ENCODE measurements at places on chromosomes 3 and 15.

GRCh38 chr15:90936823-90937222 lies 1.7 kb downstream of the UNC45A start:
- DNase-seq, result no peak

- DNase-seq, result no peak
These were observed 22.1 kb upstream of the RAD18 start for GRCh38 chr3:8985411-8985831.

DNA sequence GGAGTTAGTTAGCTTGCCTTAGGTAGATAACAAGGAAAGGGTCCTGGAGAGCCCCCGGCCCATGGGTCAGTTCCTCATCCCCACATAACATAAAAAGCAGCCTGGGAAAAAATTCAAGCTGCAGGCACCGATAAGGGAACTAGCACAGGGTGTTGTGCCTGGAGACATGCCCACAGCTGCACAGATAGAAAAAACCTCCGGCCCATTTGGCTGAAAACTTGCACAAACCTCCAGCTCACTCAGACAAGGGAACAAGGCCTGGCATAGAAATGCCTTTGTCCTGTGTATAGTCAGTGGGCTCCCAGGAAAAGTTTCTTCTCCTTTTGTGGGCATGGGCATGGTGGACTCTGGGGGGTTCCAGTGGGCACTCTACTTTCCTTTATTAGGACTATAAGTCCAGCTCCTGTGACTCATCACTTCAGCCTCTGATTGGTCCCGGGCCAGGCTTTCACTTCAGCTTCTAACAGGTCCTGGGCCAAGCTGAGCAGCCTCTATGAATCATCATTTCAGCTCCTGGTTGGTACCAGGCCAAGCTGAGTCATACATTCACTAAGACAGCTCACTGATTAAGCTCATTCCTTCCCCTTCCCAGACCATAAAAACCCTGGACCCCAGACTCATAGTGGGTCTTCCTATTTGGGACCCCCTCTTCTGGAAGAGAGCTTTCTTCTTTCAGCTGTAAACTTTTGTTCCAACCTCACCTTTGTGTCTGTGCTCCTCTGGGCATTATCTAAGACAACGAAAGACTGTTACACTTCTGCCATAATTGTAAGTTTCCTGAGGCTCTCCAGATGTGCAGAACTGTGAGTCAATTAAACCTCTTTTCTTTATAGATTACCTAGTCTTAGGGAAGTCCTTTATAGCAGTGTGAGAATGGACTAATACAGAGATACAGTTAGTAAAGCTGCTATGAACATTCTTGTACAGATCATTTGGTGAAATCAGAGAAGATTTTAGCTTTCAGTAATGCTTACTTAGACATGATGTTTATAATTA lies 348.0 kb upstream of the DPPA4 start:
- DNase-seq, result no peak

- DNase-seq, result no peak
These were observed 5.3 kb downstream of the EIF2B5 start for GRCh38 chr3:184140436-184140835.

DNA sequence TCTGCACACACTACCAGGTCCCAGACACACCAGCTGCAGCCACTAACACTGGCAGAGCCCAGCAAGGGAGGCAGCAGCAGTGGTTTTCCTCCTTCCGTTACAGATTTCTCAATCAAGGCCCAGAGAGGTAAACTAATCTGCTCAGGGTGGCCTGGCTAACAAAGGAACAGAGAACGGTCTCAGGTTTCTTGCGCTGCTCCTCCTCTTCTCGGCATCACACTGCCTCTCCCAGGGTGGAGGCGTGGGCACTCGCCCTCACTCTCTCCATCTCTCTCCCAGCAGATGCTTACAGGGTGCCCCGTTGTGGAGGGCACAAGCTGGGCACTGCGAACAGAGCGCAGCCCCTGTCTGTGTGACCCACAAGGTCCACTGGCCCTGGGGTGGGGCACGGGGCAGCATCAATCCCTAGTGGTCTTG lies 228.7 kb downstream of the VPS13C start:
- no peak for DNase-seq

- no peak for DNase-seq
These were observed 8.3 kb upstream of the ATP8B4 start for GRCh38 chr15:50127255-50127777.

GRCh38 chr15:56371495-56372147 lies 6.4 kb downstream of the TEX9 start:
- no peak for DNase-seq

- DNase-seq, result no peak
These were observed 394.7 kb upstream of the LMCD1 start for GRCh38 chr3:8106921-8107320.

GRCh38 chr15:89362203-89363101 lies 27.8 kb upstream of the POLG start:
- no peak for DNase-seq

DNA sequence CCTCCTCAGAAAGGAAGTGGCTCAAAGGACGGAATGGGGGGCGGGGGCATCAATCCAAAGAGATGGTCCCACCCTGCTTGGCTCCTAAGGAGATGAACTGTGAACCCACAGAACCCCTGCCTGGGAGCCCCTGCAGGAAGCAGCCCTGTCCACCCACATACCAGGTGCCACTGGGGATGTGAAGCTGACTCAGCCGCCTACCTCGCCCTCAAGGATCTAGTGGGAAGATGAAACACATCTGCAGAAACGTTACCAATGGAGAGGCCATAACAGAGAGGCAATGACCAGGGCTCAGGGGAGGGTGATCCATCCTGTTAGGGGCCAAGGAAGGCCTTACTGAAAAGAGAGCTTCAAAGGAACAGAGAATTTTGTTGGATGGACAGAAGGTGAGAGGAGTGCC lies 35.1 kb downstream of the EAF1 start:
- no peak for DNase-seq

DNA sequence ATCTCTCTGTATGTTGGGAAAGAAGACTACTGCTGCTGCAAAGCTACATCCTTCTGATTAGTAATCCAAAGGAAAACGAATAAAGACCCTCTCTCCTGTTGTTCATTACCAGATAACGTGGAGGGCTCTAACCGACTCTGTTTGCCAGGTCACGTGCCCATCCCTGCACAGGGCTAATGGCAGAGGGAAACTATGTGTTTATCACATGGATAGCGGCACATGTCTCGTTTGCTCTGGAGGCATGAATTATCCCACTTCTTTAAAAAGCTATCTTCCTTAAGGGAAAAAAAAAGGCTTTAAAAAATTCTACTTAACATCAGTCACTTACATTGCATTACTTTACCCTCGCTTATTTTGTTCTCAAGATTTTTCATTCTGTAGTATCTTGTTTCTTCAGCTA lies 32.9 kb upstream of the APEH start:
- DNase-seq, result no peak

DNA sequence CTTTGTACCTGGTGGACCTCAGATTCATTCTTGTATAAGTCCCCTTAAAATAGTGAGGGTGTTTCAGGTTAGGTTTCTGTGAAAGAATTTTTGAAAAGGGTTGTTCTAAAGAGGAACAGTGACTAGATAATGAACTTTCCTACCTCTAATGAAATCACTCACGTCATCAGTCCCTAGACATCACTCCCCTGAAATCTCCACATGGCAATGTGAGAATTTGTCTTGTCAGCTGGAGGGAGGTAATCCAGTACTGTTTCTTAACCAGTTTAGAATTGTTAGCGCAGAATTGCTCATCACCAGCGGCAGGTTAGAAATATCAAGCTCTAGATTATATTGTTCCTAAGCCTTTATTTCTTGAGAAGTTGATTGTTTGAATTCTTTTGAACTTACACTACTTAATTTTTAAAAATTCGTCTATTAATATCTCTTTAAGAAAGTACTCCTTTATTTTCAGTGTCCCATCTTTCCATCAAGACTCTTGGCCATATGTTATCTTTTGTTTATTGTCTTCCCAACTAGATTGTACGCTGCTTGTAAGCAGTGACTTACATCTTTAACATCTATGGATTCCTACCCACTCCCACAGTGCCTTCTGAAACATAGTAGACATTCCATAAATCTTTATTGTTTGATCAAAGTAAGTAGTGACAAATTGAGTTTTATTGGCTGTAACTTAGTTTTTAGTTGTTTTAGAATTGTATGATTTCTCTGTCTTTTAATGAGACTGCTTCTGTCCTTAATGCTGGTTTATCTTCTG lies 52.8 kb downstream of the RASA2 start:
- DNase-seq, result no peak

DNA sequence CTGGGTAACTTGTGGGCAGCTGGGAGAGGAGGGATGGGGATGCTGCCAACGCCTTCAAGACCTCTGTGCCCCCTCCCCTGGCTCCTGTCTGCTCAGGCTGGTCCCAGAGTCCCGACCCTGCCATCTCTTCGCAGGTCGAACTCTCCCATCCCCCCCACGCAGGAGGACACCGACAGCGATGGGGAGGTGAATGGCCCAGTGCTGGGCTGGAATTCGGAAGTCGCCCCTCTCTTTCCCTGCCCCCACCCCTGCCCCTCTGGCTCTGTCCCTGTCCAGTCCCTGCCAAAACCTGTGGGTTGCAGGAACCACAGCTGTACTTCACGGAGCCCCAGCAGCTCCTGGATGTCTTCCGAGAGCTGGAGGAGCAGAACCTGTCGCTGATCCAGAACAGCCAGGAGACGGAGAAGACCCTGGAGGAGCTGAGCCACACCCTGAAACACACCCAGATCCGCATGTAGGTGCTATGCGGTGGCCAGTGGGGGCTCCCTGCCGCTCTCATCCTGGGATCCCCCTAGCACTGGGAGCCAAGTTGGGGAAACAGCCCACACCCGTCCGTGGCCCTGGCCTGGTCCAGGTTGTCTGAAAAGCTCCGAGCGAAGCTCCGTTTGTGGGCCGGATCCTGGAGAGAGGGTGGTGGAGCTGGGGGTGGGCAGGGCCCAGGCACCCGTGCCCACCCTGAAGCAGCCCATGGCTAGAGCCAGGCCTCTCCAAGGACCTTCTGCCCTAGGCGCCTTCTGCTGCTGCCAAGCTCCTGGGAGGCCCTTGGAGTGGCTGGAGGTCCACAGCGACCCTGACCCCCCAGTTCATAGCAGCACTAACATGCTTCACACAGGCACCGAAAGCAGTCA lies 28.7 kb downstream of the CFAP100 start:
- DNase-seq, result no peak

DNA sequence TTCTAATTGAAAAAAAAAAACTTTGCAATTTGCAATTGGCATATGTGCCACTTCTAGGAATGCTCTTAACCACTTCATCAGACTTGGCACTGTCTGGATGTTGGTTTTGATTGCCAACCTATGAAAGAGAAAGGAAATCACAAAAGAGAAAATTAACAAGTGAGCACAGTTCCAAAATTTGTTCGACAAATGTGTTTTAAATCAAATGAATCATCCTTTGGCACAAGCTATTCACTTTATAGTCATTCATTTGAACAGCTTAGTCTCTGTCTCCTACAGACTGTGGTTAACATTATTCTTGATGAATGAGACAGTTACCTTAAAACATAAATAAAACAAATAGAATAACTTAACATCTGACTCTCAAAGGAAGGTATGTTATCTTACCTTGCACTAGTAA lies 265.0 kb downstream of the EPHA3 start:
- DNase-seq, result no peak

- no peak for DNase-seq
These were observed 18.6 kb upstream of the IREB2 start for GRCh38 chr15:78419367-78419766.

- no peak for DNase-seq
These were observed 1.6 kb downstream of the LINGO1 start for GRCh38 chr15:77630956-77631744.

- DNase-seq, result no peak
These were observed 38.8 kb downstream of the LMCD1 start for GRCh38 chr3:8540456-8540855.

DNA sequence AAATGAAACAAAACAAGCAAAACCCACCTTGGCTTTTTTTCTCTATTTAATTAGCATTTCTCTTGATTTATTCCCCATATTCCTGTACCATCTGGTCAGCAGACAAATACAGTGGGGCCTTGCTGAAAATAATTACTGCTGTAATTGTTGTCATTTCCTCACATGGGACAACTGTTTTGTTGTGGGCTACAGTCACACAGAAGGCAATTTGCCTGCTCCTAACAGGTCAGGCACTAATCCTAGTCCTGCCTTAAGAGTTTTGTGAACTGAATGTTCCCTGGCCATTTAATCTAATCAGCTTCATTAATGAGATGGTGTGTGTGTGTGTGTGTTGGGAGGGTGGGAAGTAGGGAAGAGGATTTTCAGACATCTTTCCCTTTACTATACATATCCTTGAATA lies 11.6 kb downstream of the TRPC1 start:
- no peak for DNase-seq

DNA sequence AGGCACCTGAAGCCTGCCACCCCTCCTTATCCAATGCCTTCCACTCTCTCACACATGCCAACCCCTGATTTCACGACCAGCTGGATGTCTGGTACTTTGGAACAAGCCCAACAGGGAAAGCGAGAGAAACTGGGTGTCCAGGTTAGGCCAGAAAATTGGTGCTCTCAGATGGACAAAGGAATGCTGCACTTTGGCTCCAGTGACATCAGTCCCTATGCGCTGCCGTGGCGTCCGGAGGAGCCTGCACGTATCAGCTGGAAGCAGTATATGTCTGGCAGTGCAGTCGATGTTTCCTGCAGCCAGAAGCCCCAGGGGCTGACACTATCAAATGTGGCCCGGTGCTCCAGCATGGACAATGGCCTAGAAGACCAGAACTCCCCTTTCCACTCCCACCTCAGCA lies 45.2 kb downstream of the CDAN1 start:
- no peak for DNase-seq

- no peak for DNase-seq
These were observed 2.1 kb downstream of the ANKUB1 start for GRCh38 chr3:149790268-149790667.
